ENCODE measurements at places on chromosomes 6 and 20.

DNA sequence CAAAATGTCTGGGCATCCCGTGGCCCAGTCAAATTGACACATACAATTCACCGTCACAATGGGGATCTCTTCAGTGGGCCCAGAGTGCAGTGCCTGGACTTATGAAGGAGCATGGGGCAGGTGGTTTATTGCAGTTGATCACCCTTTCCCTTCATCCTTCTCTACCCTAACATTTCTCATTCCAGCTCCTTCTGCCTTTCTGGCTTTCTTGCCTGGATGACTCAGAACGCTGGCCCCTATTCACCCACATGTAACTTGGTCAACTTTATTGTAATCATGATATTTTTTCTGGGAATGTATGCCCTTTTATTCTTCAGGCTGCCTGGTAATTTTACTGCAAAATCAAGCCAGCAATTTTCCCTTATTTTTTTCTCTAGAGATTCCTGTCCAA is 179.9 kb upstream of the DTNBP1 start:
- no peak for DNase-seq

- no peak for DNase-seq
Measured at GRCh38 chr20:22844959-22845358, 190.2 kb upstream of the SSTR4 start.

DNA sequence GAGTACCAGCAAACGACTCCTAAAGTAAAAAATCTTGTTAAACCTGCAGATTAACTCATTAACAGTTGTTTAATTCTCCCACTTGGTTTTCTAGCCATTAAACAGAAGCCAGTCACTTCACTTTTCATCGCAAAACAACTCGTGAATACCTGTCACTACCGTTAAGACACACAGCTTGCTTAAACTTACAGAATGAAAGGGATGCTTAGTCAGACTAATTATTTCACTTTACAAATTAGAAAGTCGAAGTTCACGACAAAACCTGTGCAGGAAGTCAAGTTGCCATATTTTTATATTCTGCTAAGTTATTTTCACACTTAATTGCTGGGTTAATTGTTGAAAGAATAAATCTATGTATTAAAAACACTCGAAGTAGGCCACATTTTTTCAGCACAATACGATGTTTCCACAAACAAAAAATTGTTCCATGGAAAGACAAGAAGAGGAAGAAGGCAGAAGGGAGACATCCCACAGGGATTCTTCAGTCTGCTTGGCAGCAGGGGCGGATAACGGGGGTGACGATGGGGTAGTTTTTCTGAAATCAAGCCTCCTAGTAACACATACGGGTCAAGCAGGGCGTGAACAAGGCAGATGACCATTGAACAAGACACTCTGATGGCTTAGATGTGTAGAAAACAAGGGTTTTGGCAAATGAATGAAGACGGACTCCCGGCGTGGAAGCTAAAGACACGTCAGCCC is 933 bp downstream of the SSR1 start:
- no peak for DNase-seq

DNA sequence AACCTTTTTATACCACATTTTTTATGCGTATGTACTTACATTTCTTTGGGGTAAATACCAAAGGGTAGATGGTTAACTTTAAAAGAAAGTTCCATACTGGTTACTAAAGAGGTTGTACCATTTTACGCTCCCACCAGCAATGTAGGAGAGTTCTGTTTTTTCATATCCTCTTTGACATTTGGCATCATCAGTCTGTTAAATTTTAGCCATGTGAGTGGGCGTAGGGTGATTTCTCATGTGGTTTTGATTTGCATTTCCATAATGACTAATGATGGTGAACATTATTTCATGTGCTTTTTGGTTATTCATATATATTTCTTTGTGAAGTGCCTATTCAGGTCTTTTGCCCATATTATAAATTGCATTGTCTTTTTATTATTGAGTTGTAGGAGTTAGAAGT is 194.2 kb downstream of the PRL start:
- no peak for DNase-seq

GRCh38 chr6:43124481-43124880 is 46.6 kb upstream of the SRF start:
- no peak for DNase-seq

DNA sequence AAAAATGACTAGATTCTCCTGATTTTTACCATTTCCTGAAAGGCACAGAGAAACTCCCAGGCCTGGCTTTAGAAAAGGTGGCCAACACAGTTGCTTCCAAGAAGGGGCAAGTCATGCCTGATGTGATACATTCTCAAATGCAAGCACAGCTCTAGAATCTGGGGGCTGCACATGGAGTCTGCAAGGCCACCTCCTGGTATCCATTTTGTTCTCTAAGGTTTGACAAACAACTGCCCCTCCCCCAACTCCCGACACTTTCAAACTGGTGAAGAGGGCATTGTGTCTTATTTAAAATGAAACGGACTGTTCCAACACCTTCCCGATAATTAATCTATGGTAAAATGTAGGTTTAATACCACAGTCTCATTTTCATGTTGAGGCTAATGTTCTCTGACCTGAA is 220.2 kb upstream of the CEP162 start:
- DNase-seq = no peak

- DNase-seq = no peak
Measured at GRCh38 chr6:160634706-160635105, 29.4 kb downstream of the LPA start.

DNA sequence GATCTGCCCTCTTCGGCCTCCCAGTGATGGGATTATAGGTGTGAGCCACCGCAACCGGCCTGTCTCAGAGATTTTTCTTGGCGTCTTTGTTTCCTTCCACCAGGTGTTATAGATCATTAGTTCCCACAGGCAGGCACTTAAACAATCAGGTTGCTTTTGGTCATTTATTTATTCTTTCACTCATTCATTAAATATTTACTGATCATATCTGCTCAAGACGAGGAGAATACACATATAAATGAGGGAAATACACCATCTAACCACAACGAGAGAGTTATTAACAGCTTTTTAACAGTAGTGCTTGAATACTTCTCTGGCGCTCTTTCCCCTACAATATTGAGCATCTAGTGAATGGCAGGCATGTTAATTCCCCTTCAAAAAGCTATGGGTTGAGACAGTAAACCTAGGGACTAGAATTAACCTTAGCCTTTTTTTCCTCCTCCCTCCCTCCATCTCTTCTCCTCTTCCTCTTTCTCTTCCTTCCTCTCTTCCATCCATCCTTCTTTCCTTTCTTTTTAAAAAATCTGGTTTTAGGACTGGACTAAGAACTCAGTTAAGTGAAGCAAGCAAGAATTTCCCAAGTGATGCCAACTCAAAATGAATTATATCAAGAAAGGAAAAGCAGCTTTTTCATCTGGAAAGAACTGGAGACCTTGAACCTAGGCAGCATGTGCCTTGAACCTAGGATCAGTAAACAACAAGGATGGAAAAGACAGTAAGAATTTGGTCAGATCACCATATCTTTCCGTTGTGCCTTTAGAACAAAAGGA is 41.1 kb upstream of the RFPL4B start:
- DNase-seq = no peak

- DNase-seq = no peak
Measured at GRCh38 chr6:79410806-79411205, 126.4 kb downstream of the LCA5 start.

GRCh38 chr6:132973514-132973993 is 159.2 kb downstream of the RPS12 start:
- no peak for DNase-seq

DNA sequence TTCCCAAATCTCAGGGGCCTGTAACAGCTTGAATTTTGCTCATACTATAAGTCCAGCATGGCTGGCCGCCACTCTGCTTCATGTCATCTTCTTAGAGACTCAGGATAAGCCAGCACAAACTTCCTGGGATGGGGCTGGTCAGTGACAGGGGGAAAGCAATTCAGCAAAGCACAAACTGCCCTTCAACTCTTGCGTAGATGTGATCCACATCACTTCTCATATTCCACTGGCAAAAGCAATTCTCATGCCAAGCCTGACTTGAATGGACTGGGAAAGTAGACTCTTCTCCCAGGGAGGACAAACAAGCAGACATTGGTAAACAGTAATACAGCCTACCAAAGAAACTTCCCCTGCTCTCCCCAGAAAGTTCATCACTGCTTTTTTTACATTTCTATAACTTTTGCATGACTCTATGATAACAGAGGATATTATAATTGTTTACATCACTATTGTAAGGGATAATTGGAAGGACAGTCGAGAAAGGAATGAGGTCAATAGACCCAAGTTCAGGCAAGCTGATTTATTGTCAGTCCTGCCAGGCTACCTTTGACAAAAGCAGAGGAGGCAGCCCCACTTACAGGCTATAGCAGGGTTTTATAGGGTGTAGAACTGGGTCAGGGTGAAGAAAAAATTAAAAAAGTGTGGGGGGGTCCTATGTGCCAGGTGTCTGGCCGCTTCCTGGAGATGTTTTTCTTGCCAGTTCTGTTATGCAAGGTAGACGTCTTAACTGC is 37.4 kb downstream of the RBM24 start:
- DNase-seq = no peak

DNA sequence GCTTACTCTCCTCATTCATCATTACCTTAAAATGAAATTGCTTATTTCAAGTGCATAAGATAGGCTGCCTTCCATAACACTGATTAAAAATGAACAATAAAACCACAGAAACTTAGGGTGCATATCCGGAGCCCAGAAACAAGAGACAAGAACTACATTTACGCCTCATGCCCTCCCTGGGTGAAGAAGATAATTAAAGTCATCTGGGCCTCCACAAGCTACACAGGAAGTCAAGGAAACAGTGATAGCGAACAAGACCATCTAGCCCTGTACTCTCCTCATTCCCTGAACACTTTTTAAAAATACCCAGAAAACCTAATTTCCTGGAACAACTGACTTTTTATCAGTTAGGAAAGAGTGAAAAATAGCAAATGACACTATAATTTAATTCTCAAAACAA is 6.3 kb downstream of the SOD2 start:
- DNase-seq = no peak

DNA sequence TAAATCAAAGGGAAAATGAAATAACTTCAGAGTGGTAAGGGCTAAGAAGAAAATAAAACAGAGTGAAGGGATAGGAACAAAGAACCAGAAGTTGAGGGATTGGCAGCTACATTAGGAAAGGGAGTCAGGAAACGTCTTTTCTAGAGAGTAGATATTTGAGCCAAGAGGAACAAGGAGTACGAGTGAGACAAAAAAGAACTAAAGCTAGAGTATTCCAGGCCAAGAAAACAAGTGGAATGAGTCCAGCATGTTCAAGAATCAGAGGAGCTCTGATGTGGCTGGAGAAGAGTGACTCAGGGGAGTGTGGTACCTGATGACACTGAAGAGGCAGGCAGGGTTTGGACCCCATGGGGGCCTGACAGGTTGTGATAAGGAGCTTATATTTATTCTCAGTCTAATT is 66.3 kb downstream of the CEP162 start:
- no peak for DNase-seq

DNA sequence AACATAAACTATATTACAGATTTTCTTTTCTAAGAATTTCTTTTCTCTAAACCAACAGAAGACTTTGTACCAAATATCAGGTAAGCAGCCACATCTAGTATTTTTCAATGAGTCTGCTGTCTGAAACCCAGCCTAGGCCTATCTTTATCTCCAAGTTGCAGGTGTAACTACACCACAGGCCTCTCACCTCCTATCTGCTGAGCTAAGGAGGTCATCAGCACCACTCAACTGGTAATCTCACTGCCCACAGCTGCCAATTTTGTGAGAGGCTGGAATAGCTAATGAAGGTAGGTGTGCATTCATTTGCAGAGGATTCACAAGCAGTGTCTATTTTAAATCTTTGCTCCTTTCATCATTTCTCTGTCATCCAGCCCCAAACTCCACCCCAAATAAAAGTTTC is 584.8 kb downstream of the HDGFL1 start:
- DNase-seq = no peak

- no peak for DNase-seq
Measured at GRCh38 chr6:137928286-137928685, 61.2 kb downstream of the TNFAIP3 start.

- no peak for DNase-seq
Measured at GRCh38 chr20:51525241-51526105, 17.0 kb downstream of the NFATC2 start.

GRCh38 chr6:147141711-147142308 is 62.4 kb upstream of the STXBP5 start:
- peak; percentile 73 for DNase-seq

DNA sequence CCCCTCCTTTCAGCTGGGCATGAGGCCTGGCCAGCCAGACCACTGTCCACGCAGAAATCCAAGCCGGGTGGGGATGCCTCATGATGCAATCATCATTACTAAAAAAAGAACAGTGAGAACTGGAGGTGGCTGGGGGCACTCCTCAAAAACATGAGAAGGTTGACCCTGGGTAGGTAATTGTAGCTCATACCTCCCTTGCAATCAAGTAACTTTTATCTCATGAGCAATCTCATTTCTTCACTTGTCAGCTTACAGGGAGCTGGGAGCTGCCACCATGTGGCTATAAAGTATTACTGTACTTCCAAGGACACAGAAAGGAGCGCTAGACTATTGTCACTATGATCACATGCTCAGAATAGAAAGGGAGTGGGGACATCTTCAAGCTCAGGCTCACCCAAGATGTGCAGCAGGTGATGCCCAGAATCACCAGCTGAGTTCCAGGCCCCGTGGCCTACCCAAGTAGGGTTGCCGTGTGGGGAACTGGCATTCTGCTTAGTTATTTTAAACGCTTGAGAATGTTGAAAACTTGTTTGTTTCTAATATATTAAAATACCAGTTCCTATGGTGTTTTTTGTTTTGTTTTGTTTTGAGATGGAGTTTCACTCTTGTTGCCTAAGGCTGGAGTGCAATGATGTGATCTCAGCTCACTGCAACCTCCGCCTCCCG is 3.0 kb upstream of the CDH26 start:
- peak; percentile 17 for DNase-seq

- DNase-seq = no peak
Measured at GRCh38 chr6:20058121-20058905, 154.0 kb downstream of the MBOAT1 start.

DNA sequence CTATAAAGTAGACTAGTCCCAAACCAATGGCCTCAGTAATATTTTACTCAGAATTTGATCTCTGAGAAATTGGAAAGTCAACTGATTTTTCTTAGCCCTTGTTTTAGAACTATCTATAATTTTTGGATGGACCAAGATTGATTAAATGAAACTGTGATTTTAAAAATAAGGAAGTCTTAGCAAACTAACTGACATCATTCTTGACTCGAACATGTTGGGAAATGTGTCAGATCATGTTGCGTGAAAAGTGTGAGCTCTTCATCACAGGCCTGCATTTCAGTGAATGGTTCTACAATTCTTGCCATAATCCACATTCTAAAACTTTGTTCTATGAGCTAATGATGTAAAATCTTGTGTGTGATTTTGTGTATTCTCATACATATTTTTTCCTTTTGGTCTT is 11.0 kb downstream of the TNFAIP3 start:
- no peak for DNase-seq

- no peak for DNase-seq
Measured at GRCh38 chr20:41613321-41613720, 4.9 kb downstream of the CHD6 start.

All from HCEC 1CT (cell line).